A549 treated with DMSO at 1 μM for 4 hours (cell line): ENCODE measurements at places on chromosomes 16 and 17. TPM values are rescaled to one million over a fixed set of nuclear protein-coding genes. Genes with fewer than 3 reads are reported as not detected.

Gene ITGAD
- total RNA-seq = not detected in 5 replicates

Gene CCL18
- not detected in 5 replicates for total RNA-seq

Gene C16orf54
- not detected in 5 replicates for total RNA-seq

Gene LUC7L3
- total RNA-seq = 74.2 to 94.9 TPM (median 85.2 TPM) in 5 replicates

Gene DLX3
- total RNA-seq = 0.08 to 0.28 TPM (median 0.14 TPM) in 5 replicates

Gene CCL8
- total RNA-seq = not detected in 5 replicates

Gene UNC13D
- total RNA-seq = 2.3 to 4.8 TPM (median 4.3 TPM) in 5 replicates

Gene C17orf78
- total RNA-seq = not detected in 5 replicates

Gene PDIA2
- total RNA-seq = 0.36 to 0.65 TPM (median 0.46 TPM) in 5 replicates

Gene MARVELD3
- total RNA-seq = 0.24 to 0.51 TPM (median 0.28 TPM) in 5 replicates

Gene TP53TG3F
- total RNA-seq = 0.06 to 0.31 TPM (median 0.11 TPM) in 4 of 5 replicates, not detected in the other

Gene CHD9NB
- 0.69 to 1.8 TPM (median 1.6 TPM) in 5 replicates for total RNA-seq

Gene PRSS8
- 0.18 to 0.35 TPM (median 0.26 TPM) in 5 replicates for total RNA-seq

Gene GDPD3
- total RNA-seq = 1.5 to 2.8 TPM (median 2.0 TPM) in 5 replicates

Gene NPTX1
- 63.6 to 108 TPM (median 84.7 TPM) in 5 replicates for total RNA-seq

Gene KRTAP2-2
- not detected in 5 replicates for total RNA-seq

Gene PRSS21
- 0.11 to 0.39 TPM (median 0.14 TPM) in 4 of 5 replicates, not detected in the other for total RNA-seq

Gene CCDC144A
- total RNA-seq = 0.93 to 2.3 TPM (median 2.1 TPM) in 5 replicates

Gene PLCG2
- 3.0 to 4.8 TPM (median 4.3 TPM) in 5 replicates for total RNA-seq

Gene IGFALS
- total RNA-seq = 0.07 to 0.13 TPM in 2 of 5 replicates, not detected in the others

Gene ALOXE3
- 5.9 to 9.7 TPM (median 6.4 TPM) in 5 replicates for total RNA-seq
